ENCODE measurements at places on chromosomes 2 and 18.

DNA sequence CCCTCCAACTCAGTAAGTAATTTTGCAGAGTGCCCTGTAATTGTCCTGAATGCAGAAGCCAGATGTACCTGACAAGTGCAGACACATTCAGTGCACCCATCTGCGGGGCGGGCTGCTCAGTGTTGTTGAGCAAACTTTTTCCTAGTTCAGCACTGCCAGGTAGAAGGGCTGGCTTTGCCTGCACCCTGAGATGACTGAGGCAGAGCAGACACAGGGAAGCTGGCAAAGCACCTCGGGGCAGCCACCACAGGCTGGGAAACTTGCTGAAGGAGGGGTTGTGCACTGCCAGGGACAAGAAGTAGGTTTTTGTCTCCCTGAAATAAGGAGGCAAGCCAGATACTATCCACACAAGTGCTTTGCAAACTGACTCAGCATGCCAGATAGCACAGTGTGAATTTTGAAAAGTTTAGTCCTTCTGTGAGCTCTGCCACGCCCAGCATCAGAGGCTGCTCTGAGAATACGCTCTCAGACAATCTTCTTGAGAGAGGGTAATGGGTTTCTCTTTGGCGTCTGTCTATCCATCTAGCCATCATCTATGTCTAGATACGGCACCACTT, 62.3 kb downstream of the SOWAHC start:
- DNase-seq, result no peak

GRCh38 chr2:99554238-99554637, 64.4 kb upstream of the REV1 start:
- no peak for DNase-seq

GRCh38 chr2:75053484-75054112, 95.2 kb downstream of the POLE4 start:
- DNase-seq, result peak; percentile 18

- DNase-seq, result no peak
Observed at GRCh38 chr18:35131387-35132020, 90.3 kb downstream of the MAPRE2 start.

DNA sequence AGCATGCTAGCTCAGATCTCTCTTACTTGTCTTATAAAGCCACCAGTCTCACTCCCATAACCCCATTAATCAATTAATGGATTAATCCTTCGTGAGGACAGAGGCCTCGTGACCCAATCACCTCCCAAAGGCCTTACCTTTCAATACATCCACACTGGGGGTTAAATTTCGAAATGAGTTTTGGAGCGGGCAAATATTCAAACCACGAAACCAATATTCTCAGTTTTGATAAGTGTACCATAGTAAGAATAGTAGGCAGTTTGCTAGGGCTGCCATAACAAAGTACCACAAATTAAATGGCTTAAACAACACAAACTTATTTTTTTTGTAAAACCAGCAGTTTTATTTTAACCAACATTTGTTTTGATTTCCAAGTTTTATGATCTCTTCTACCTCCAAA, 15.2 kb downstream of the HIBCH start:
- DNase-seq, result no peak

- DNase-seq, result peak; percentile 81
Observed at GRCh38 chr2:46850742-46851141, 64.9 kb downstream of the MCFD2 start.

DNA sequence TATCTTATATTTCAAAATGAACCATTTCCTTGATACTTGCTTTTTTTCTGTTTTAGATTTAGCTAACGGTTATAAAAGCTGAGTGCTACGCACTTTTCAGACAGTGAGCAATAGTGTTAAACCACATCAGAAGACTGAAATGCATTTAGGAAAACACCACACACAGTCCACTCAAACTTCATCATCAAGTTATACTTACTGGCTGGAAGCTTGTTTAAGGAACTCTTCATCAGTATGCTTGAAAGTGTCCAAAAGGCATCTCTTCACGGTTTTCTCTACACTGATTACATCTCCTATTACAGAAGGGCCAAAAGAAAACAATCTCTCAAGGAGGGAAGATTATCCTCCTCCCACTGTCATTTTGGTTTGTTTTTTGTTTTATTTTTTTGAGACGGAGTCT, 19.7 kb downstream of the ILKAP start:
- no peak for DNase-seq

- DNase-seq, result no peak
Observed at GRCh38 chr2:9905413-9905812, 46.1 kb upstream of the GRHL1 start.

Data from fibroblast of skin of right quadriceps (primary cell).